ENCODE measurements at places on chromosomes 12 and 14.

DNA sequence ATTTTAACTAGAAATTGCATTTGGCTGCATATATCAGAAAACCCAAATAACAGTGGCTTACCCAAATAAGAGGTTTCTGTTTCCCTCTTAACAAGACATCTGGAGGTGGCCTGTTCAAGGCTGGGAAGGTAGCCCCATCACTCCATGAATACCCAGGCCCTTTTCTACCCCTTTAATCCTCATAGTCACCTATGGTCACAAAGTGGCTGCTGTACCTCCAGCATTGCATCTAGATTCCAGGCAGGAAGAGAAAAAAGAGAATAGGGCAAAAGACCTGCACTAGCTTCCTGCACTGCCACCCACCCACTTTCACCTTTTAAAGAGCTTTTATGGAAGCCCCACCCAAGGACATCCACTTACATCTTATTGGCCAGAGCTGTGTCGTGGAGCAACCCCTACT is 124.0 kb upstream of the NCOR2 start:
- DNase-seq, result no peak

DNA sequence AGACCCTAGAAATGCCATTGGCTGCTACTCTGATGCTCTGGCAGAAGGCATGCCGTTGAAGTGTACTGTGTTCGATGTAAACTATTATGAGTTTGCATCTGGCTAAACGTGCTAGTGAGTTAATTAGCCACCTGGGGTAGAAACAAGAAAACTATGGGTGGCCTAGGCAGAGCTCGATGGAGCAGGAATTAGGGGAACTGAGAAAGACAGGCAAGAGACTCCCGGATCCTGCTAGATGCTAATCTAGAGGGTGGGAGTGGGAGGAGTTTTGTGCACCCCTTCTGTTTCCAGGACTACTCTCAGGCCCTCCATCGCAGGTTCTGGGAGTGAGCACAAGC is 32.0 kb downstream of the TMEM63C start:
- no peak for DNase-seq

DNA sequence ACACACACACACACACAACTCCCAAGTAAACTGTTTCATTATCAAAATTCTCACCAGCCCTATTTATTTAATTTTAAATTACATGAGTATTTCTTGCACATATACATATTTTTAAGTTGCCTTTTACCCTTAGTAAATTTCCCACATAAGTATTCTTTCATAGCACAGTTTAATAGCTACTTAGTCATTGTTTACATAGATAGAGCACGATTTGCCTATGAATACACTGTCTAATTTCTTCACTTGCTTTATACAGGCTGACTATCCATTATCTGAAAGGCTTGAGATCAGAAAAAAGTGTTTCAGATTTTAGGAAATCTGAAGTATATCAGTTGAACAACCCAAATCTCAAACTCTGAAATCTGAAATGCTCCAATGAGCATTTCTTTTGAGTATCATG is 30.9 kb downstream of the NIN start:
- DNase-seq, result no peak

- peak; percentile 72 for DNase-seq
These were observed 12.2 kb upstream of the CLEC2A start for GRCh38 chr12:9944391-9944790.

DNA sequence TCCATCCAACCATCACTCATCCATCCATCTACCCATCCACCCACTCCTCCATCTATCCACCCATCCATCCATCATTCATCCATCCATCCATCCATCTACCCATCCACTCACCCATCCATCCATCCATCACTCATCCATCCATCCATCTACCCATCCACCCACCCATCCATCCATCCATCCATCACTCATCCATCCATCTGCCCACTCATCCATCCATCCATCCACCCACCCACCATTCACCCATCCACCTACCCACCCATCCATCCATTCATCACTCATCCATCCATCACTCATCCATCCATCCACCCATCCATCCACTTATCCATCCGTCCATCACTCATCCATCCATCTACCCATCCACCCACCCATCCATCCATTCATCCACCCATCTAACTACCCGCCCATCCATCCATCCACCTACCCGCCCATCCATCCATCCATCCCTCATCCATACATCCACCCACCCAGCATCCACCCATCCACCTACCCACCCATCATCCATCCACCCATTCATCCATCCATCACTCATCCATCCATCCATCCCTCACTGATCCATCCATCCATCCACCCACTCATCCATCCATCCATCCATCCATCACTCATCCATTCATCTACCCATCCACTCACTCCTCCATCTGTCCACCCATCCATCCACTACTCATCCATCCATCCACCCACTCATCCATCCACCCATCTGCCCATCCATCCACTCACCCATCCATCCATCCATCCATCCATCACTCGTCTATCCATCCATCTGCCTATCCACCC is 24.1 kb downstream of the TRPV4 start:
- no peak for DNase-seq

DNA sequence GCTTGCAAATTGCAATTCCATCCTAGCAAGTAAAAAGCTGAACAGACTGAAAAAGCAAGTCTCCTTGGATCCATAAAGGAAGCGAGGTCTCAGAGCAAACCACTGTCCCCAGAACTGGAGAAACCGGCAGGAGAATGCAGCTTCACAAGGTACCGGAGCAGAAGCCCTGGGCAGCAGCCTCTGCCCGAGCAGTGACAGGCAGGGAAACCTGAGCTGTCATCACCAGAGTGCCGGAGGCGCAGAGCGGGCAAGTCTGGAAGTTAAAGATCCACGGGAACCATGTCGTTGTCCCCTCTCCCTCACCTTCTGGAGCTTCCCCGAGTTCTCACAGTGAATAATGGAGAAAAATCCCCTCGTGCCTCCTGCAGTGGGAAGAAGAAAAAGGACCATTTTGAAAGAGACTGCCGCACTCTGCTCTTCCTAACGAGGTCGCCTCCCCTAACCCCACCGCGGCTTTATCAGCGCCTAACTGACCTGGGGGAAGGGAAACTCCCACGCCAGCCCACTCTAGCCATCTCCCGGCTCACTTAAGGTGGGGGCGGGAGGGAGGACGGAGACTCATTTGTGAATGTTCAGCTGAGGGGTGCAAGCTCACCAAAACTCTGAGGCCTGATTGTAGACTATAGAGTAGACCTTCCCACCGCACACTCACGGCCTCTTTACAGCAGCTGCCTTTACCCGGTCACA is 27.8 kb downstream of the FBXL14 start:
- no peak for DNase-seq

DNA sequence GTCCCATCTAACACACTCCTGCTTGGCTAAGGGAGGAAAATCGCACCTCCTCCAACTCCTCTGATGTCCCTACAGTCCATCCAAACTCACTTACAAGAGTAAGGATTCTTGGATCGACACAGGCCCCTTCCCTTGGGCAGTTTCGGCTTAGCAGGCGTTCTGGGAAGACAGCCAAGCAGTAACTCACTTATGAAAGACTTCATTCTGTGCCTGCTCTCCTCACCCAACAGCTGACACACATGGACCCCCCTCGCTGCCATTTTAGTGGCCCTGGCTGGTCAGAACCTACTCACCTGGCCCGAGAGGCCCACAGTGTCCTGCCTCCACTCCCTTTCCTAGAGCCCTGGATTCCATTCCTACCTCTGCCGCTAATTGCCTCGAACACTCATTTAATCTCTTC is 52.3 kb upstream of the BCL2L14 start:
- no peak for DNase-seq

GRCh38 chr12:29066011-29066588 is 83.0 kb upstream of the FAR2 start:
- DNase-seq, result peak; percentile 82

GRCh38 chr14:37588667-37588955 is 6.4 kb downstream of the FOXA1 start:
- no peak for DNase-seq

DNA sequence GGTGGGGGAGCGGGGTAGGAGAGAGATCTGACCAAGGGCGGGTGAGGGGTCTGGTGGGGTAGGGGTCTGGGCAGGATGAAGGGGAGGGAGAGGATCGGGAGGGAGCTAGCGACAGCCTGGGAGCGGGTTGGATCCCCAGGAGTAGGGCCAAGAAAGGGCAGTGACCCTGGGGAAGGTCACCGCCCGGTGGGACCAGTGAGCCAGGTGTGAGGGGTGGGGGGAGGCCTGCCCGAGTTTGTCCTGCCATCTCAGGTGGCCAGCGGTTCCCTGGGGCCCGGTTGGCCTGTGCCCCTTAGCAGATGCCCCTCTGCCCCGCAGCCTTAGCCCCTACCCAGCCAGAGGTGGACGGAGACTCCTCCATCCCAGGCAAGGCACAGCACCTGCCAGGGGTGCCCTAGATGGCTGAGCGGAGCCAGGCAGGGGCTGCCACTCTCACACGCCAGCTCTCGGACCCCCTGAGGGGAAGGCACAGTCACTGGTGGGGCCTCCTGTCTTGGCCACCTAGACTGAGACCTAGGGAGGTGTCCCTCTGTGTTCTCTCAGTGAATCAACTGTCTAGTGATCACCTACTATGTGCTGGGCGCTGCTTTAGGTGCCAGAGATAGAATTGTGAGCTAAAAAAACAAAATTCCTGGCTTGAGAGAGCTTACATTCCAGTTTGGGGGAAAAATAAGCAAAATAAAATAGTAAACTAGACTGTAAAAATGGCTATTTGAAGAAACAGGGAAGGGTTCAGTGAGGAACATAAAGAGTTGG is 629 bp upstream of the TTC7B start:
- DNase-seq, result no peak

- no peak for DNase-seq
These were observed 121.3 kb downstream of the KCNMB4 start for GRCh38 chr12:70487440-70487839.

DNA sequence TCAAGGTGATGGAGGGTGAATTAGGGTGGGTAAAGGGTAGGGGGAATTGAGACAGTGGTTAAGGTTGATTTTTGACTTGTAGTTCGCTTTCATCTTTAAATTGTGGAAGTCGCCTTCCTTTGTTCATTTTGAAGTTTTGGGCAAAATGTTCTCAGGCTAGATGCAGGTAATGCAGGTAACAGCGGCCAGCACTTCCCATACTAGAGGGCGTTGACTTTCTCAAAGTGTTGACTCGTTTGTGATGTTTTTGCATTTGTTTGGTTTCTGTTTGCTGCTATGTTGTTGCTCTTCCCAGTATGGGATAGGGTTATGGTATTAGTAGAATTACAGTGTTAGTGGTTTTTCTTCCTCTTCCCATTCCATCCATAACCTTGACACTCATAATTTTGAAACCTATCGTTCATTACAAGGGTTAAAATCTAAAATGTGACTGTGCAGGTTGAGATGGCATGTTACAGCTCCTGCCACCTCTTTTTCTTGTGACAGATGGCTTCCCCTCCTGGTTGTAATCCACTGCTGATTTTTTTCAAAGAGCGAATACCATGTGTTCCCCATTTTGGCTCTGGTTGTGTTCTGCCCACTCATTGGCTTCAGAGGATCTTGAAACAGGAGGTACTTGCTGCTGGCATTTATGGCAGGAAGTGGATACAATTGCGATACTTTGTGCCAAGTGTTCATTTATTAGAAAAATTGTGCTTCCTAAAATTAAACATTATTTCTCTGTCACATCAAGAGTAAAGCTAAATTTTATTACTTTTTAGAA is 57.1 kb downstream of the ERC1 start:
- DNase-seq, result peak; percentile 88

- no peak for DNase-seq
These were observed 188.1 kb downstream of the SNAPC1 start for GRCh38 chr14:61950340-61950739.

- peak; percentile 19 for DNase-seq
These were observed 90.1 kb downstream of the DRAM1 start for GRCh38 chr12:101967506-101967905.

- no peak for DNase-seq
These were observed 1018.7 kb downstream of the AACS start for GRCh38 chr12:126083926-126084325.

- no peak for DNase-seq
These were observed 348.8 kb upstream of the FKBP4 start for GRCh38 chr12:2445968-2446367.

DNA sequence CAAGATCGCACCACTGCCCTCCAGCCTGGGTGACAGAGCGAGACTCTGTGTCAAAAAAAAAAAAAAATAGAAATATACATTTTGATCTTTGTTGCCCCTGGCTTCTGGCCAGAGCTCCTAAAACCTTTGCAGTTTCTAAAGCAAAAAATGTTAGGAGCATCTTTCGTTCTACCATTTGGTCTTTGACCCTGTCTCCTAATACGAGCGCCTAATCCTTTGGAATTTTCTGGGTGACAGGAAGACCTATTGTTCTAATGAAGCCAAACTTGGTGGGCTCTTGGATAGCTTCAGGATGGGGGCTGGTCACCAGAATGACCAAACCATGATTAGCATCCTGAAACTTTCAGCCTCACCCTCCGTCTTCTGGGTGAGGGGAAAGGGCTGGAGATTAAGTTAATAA is 32.3 kb upstream of the CLIP1 start:
- no peak for DNase-seq

- DNase-seq, result no peak
These were observed 1.9 kb downstream of the CARMIL3 start for GRCh38 chr14:24053548-24054323.

- DNase-seq, result no peak
These were observed 22.1 kb downstream of the RAB35 start for GRCh38 chr12:120094485-120094884.

- DNase-seq, result peak; percentile 71
These were observed 10.8 kb downstream of the CLEC1A start for GRCh38 chr12:10088031-10088430.

DNA sequence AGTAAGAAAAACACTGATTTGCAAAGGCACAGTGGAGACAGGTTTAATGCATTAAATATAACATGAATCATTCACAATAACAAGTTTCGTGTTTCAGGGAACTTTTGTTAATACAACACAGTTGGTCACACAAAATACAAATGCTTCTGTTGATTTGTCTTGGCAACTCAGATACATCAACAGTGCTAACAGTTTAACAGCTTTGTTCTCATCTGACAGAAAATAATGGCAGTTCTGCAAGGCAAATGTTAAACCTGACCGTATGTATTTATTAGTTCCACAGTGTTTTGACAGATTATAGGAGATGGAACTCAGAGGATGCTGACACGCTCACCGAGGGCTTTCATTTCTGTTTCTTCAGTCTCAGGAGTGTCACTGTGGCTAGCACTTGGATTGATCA is 350.7 kb downstream of the PRKD1 start:
- no peak for DNase-seq

DNA sequence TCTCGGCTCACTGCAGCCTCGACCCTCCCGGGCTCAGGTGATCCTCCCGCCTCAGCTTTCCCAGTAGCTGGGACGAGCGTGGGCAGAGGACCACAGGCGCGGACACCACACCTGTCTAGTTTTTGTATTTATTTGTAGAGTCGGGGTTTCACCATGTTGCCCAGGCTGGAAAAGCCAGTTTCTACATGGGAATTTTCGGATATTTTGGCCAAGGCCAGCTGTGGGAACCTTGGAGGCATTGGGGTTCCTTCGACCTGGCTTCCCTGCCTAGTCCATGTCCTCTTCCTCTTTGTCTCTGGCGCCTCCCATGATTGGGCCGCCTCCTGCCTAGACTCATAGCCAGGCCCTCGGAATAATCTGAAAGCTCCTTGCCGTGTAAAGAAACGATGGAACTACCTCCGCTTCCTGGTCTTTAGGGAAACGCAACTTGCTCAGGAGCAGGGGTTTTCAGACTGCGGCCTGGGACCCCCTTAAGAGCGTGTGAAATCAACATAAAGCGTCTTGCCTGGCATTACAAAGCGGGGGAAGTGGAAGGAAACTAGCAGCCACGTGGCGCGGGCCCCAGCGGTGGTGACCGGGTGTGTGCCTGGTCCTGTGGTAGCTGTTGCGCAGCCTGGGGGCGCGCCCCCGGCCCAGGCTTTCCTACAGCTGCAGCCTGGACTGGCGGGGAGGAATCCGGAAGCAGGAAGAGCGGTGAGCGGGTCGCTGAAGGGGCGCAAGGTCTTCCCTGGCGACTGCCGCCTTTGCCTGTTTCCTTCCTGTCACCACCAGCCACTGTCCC is 1.4 kb upstream of the HSP90AA1 start:
- DNase-seq, result peak; percentile 72

Data from inflammatory macrophage treated with lipopolysaccharide for 4 hours (primary cell).